Stimulated activated CD4-positive, alpha-beta T cell treated with anti-CD3 and anti-CD28 coated beads, Interleukin-15, amount 100 ng/mL, for 1 hour (primary cell): ENCODE measurements at places on chromosomes 5 and 9.

DNA sequence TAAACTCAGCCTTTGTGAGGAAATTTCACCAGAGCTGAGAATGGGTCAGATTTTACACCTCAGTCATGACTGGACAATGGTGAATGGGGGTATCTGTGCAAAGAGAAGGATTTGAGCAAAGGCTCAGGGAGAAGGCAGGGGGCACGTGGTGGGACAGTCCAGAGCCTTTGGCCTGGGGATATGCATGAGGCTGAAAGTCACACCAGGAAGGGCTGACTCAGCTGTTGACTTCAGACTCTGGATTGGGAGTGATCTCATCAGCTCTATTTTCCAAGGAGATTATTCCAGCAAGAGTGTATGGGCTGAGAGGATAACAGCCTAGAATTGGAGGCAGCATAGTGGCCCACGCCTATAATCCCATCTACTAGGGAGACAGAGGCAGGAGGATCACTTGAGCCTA lies 53.6 kb downstream of the SAXO1 start:
- DNase-seq, result no peak

GRCh38 chr9:99307851-99308250 lies 85.8 kb downstream of the SEC61B start:
- DNase-seq, result no peak

GRCh38 chr5:78320401-78320800 lies 25.9 kb upstream of the AP3B1 start:
- no peak for DNase-seq

- no peak for DNase-seq
These were observed 22.8 kb upstream of the FOXB2 start for GRCh38 chr9:76996700-76997099.

GRCh38 chr9:111728143-111728542 lies 66.6 kb downstream of the SHOC1 start:
- no peak for DNase-seq

- no peak for DNase-seq
These were observed 141.3 kb upstream of the ZNF366 start for GRCh38 chr5:72648480-72648879.

GRCh38 chr5:152900332-152900731 lies 495.3 kb upstream of the NMUR2 start:
- DNase-seq, result no peak

GRCh38 chr5:123155446-123155960 lies 66.5 kb downstream of the PRDM6 start:
- DNase-seq, result no peak

- DNase-seq, result no peak
These were observed 172.4 kb downstream of the DENND1A start for GRCh38 chr9:123757547-123757946.

DNA sequence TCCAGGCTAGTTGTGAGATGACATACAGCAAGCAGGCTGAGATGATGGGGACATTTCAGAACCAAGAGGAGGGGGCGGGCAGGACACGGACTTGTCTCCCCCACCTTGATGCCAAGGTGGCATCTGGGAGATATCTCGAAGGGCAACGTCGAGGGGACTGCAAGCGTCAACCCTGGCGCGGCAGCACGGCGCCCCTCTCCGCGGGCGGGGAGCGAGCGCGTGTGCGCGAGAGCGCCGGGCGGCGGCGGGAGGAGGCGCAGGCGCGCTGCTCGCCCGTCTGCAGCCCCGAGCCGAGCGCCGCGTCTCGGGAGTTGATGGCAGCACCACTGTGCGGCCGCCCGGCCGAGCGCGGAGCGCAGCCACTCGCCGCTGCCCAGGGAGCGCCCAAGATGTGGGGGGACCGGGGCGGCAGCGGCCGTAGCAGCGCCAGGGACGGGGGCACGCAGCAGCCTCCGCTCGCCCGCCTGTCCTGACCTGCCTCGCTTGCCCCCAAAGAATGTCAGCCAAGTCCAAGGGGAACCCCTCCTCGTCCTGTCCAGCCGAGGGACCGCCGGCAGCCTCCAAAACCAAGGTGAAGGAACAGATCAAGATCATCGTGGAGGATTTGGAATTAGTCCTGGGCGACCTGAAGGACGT lies at the start of gene PRR16:
Gene PRR16 (plus strand): TSS at position 310 of the 636 bp plus-strand sequence.
- DNase-seq, result no peak

DNA sequence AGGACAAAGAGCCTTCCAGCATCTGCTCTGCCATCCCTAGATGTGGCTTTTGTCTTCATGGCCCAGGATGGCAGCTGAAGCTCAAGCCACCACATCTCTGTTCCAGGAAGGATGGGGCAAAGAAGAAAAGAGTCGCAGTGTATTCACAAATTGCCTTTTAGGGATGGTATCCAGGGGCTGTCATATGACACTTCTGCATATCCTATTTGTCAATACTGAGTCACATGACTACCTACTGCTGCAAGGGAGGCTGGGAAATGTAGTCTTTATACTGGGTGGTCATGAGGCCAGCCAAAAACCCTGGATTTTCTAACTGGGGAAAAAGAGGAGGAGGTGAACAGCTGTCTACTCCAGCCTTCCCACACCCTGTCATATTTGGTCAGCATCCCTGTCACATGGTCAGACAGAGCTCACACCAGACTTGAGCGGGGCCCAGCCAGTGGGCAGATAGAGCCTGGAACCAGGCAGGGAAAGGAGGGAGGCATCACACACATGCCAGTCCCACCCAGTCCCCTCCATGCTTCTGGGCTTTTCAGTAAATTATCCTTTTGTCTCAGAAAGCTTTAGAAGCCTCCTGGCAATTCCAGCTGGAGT lies 52.0 kb downstream of the OLFM1 start:
- no peak for DNase-seq

- DNase-seq, result no peak
These were observed 31.9 kb upstream of the TBC1D2 start for GRCh38 chr9:98287384-98287783.

GRCh38 chr5:137921931-137922330 lies 32.7 kb downstream of the PKD2L2 start:
- no peak for DNase-seq

GRCh38 chr5:102932781-102933180 lies 177.7 kb downstream of the PAM start:
- no peak for DNase-seq

GRCh38 chr9:95757439-95757838 lies 118.1 kb upstream of the ERCC6L2 start:
- DNase-seq, result no peak

- no peak for DNase-seq
These were observed 102.0 kb downstream of the STK32A start for GRCh38 chr5:147336876-147337275.

GRCh38 chr5:145521066-145521465 lies 314.1 kb downstream of the PRELID2 start:
- no peak for DNase-seq

GRCh38 chr5:101346447-101346846 lies 443.4 kb upstream of the ST8SIA4 start:
- no peak for DNase-seq

DNA sequence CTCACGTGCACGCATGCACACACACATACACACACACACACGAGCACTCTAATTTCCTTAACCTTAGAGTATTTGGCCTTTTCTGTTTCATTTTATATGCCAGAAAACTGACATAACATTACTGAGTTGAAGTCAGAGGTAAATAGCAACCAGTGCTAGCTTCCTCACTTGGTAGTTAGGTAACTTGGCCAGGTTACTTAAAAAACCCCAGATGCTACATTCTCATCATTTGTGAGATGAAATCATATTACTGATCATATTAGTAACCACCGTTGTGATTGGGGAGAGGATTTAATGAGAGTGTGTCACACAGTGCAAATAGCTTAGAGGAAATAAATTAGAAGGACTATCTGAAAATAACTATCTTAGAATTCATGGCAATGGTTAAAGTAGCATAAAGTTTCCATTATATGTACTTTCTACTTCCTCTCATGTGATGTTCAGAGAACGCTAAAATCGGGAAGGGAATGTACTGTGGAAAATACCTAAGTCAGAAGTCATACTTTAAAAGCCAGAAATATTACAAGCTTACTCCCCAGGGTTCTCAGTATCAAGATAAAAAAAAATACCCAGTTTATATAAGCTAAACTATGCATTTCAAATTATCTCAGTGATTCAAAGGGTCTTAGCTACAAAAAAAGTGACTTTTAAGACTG lies 120.5 kb downstream of the TUSC1 start:
- no peak for DNase-seq

DNA sequence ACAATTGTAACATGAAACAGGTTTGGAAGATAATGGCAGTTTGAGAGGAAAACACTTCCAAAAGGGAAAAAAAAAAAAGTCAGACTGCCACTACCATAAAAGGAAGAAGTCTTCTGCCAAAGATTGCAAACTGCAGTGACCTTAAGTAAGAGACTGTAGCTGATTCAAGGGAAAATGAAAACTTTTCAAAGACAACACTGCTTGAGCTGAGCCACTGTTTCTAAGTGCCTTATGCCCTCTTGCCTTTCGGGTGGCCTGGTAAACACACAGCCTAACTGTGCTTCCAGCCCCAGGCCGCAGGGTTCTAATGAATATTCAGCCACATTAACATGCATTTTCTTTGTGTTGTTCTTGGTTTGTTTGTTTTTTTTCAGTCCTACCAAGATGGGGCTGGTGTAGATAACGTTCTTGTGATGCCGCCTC lies 354.6 kb downstream of the BNC2 start:
- no peak for DNase-seq

GRCh38 chr5:117102591-117102990 lies 528.0 kb upstream of the SEMA6A start:
- no peak for DNase-seq

- no peak for DNase-seq
These were observed 28.5 kb upstream of the UNC5A start for GRCh38 chr5:176781638-176782570.

- DNase-seq, result no peak
These were observed 10.0 kb downstream of the FANCC start for GRCh38 chr9:95307538-95307937.

- no peak for DNase-seq
These were observed 27.0 kb downstream of the AQP7 start for GRCh38 chr9:33375238-33375840.

GRCh38 chr5:144864118-144864517 lies 693.4 kb downstream of the KCTD16 start:
- no peak for DNase-seq

DNA sequence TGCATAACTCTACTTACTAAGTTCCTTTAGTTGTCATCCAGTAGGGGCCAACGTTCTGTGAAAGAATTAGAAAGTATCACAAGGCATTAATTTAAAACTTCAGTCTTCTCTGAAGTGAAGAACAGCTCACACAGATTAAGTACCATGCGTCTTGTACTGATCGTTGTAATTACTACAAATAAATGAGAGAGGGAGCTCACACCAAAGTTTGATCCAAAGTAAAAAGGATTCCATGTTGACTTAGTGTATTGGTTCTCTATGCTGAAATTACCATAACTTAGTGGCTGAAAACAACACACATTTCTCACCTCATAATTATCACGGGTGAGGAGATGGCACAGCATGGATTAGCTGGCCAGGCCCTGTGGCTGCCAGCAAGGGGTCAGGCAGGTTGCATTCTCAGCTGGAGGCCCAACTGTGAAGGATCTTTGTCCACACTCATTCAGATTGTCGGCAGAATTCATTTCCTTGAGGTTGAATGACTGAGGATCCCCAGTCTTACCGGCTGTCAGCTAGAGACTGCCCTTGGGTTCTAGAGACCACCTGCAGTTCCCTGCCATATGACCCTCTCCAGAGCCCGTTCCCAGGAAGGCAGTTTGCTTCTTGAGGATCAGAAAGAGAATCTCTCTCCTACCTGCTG lies 169.1 kb downstream of the YTHDC2 start:
- no peak for DNase-seq

- DNase-seq, result no peak
These were observed 1146.8 kb downstream of the MAT2B start for GRCh38 chr5:164652276-164652660.

- DNase-seq, result no peak
These were observed 76.5 kb downstream of the SLC1A1 start for GRCh38 chr9:4566806-4567205.

- no peak for DNase-seq
These were observed 5.2 kb downstream of the DOCK8 start for GRCh38 chr9:219670-220365.

DNA sequence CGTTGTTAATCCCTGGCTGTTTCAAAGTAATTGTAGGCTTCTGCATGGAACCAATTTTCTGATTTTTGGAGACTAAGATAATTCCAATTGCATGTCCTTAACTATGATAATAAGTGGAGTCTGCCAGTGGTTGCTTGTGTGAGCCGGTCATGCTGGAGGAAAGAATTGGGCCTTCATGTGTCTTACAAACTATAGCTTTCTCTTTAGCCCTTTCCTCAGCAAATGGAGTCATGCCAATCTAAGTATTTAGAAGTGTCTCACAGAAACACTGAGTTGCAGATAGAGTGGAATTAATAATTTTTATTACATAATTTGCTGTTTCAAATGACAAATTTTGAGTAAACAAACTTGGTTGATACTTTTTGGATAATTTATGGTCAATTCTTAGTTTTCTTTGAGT lies 200.4 kb downstream of the FBXL7 start:
- DNase-seq, result no peak

DNA sequence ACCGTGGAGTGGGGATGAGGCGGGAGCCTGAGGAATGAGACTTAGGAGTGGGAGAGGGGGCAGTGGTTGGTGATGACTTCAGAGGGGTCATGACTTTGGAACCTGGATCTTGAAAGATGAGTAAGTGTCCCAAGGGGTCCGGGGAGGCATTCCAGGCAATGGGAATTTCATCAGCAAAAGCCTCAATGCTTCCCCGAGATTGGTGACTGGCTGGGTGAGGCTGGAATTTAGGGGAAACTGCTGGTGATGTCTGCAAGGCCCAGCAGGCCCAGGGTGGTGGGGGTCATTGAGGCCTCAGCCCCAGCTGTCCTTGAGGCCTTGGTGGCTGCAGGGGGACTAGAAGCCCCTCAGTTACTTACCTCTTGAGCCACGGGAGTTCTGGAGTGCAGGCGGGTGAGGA lies 7.5 kb downstream of the NDST1 start:
- DNase-seq, result no peak

GRCh38 chr5:56827049-56827448 lies 11.7 kb downstream of the MAP3K1 start:
- no peak for DNase-seq

- no peak for DNase-seq
These were observed 214.2 kb downstream of the ELAVL2 start for GRCh38 chr9:23611869-23612268.

GRCh38 chr9:101299901-101300300 lies 84.9 kb downstream of the BAAT start:
- DNase-seq, result no peak

GRCh38 chr5:170538096-170538465 lies 34.3 kb downstream of the KCNIP1 start:
- DNase-seq, result no peak

- no peak for DNase-seq
These were observed 30.6 kb downstream of the SNX2 start for GRCh38 chr5:122805481-122805880.

DNA sequence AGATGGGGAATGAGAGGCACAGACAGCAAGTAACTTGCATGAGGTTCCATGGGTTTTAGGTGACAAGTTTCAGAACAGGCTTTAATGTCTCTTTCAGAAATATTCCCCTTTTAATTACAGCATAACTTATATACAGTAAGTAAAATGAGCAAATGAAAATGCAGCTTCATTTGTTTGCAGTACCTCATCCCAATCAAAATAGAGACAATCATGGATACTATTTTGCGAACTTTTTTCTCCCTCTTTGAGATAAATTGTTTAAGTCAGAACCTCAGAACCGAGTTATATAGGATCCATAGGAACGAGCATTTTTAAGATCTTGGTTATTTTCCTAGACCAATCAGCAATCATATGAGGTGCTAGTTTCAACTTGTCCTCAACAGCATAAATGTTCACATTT lies 3.5 kb downstream of the LCP2 start:
- no peak for DNase-seq

- DNase-seq, result no peak
These were observed 109.8 kb upstream of the TBC1D2 start for GRCh38 chr9:98365227-98365669.

GRCh38 chr5:43203373-43203772 lies 11.3 kb downstream of the NIM1K start:
- DNase-seq, result no peak
